ENCODE measurements at places on chromosomes 1 and 21.

GRCh38 chr1:58466630-58467241 lies 79.8 kb downstream of the OMA1 start:
- DNase-seq = no peak

- no peak for DNase-seq
These were observed 85.1 kb downstream of the PLPP3 start for GRCh38 chr1:56494306-56494705.

- DNase-seq = peak; percentile 35
These were observed 92.1 kb downstream of the NIBAN1 start for GRCh38 chr1:184881941-184882913.

- DNase-seq = peak; percentile 59
These were observed 4.6 kb upstream of the FAM167B start for GRCh38 chr1:32242341-32242851.

DNA sequence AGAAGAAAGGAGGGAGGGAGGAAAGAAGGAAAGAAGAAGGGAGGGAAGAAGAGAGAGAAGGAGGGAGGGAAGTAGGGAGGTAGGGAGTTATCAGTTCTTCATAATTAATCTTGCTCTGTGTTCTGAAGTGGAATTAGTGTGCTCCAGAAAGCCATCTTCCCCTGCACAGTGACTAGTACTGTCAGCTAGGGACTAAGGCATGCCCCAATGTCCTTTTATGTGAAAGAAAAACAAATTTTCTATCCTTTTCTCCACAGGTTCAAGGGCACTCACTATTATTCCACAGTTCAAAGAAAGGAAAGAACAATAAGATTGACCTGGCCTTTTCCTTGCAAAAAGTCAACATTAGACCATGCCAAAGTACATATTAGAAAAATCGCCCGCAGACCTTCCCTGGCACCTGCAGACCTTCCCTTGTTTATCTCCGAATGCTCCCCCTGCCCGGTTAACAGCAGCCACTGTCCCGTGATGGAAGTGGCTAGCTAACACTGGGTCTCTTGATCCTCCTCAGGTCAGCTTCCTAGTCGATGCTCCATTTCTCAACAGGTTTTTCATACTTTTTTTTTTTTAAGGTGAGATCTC lies 107.2 kb upstream of the EDEM3 start:
- no peak for DNase-seq

DNA sequence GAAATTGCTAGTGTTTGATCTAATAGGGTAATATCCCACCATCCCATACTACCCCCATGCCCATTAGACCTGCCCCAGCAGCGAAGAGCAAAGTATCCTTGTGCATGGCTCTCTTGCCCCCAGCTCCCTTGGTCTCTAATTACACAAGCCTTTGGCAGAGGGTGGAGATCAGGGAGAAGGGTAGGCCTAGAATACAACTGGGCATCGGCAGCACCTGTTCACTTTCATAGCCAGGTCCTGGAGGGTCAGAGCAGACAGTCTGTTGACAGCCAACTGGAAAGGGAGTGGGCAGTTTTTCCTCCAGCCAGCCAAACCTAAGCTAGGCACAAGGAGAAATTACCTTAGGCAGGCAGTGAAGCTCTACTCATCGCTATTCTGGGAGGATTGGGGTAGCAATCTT lies 2.7 kb upstream of the PIGC start:
- no peak for DNase-seq

- no peak for DNase-seq
These were observed 100.8 kb upstream of the DNAH14 start for GRCh38 chr1:224828691-224829090.

GRCh38 chr1:177959811-177960515 lies 9.9 kb downstream of the SEC16B start:
- DNase-seq = no peak

- no peak for DNase-seq
These were observed 18.5 kb downstream of the MIGA1 start for GRCh38 chr1:77797991-77798390.

DNA sequence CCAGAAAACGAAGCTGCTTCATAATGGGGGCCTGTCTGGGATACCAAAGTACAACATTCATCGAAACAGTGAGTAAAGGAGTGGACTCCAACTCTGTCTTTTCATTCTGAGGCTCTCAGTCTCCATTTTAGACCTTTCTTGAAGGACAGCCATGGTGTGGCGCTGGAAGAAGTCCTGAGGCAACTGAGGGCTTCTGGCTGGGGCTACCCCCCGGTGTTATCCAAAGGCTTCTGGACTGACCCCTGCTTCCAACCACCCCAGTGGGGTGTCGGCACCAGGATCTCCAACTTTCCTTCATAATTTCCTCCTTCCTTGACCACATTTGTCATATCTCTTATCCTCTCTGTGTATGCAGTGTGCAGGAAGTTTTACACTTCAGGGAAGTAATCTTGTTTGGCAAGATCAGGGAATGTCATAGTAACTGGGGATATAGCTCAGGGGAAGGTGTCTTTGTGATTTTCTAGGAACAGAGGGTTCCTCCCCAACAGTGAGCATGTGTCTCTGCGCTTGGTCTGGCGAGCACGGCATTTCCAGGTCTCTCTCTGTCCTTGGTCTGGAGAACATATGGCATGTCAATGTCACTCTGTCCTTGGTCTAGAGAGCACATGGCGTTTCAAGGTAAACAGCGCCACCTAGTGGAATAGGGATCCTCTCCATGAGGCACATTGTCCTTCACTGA lies 19.4 kb upstream of the BSDC1 start:
- DNase-seq = peak; percentile 20

All from left ventricle myocardium inferior (tissue), 1 donor.